ENCODE measurements at places on chromosomes 13 and 19. TPM values are rescaled to one million over a fixed set of nuclear protein-coding genes. Genes with fewer than 3 reads are reported as not detected.

SIAH3 gene
- 0.09 TPM for polyA plus RNA-seq

LRRC63 gene
- 0.13 TPM for polyA plus RNA-seq

GRIN2D gene
- 2.0 TPM for polyA plus RNA-seq

RSPH6A gene
- not detected for polyA plus RNA-seq

RASAL3 gene
- 0.99 TPM for polyA plus RNA-seq

NANOS3 gene
- 0.57 TPM for polyA plus RNA-seq

RASGRP4 gene
- polyA plus RNA-seq, result 2.4 TPM

SRRM5 gene
- polyA plus RNA-seq, result 0.13 TPM

KIR3DL1 gene
- polyA plus RNA-seq, result not detected

- peak; percentile 40 for DNase-seq
These were observed 156.4 kb upstream of the FREM2 start for GRCh38 chr13:38530492-38530891.

DNA sequence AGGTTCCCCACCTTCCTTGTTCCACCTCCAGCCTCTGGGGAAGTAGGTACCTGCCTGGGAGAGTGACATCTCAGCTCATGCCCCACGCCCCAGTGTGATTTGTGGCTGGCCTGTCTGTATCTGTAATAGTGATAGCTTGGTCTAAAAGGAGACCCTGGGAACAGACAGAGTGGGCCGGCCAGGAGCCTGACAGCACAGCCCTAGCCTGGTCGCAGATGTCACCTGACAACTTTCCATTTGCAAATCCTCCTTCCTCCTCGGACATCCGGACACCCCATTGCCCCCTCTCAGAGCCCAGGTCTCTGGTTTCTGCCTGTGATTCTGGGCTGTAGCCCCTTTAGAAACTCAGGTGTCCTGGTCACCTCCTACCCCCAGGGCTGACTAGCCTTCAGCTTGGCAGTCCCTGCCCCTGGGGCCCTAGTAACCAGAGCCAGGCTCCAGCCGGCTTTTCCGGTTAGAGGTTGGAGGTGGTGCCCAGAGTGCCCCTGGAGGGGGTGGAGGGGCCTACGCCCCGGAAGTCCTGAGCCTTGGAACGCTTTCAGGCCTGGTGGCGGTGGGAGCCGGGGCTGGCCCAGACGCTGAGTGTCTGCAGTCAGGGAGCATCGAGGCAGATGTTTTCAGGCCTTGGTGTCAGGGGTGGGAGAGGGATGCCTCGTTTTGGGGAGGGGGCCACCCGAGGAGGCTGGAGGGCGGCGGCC is 6.5 kb downstream of the LRRC8E start:
- DNase-seq, result no peak

GRCh38 chr19:48365602-48366001 is 1.4 kb downstream of the SYNGR4 start:
- DNase-seq, result no peak

DNA sequence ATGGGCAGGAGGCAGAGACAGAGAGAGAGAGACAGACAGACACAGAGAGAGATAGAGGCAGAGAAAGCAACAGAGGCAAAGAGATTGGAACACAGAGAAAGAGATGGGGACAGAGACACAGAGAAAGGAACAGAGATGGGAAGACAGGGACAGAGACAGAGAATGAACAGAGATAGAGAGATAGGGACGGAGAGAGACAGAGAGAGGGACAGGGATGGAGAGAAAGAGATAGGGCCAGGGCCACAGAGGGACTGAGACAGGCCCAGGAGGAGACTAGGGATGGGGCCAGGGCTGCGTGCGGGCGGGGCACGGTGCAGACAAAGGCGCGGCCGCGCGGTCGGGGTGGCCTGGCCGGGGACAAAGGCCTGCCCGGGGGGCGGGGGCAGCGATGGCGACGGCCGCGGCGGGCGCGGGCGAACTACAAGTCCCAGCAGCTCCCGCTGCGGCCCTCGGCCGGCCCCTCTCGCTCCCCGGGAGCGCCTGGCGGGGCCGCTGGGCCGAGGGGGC is at the start of gene ZNF358:
Gene ZNF358, plus strand, starts transcription at position 459 of the 507 bp plus-strand sequence. CDS start 3,140 bp downstream, outside the sequence.
- peak; percentile 83 for DNase-seq

GRCh38 chr19:50252111-50252886 is 48.9 kb downstream of the MYH14 start:
- DNase-seq, result no peak

- no peak for DNase-seq
These were observed 583.7 kb upstream of the SPRY2 start for GRCh38 chr13:80924596-80924995.

DNA sequence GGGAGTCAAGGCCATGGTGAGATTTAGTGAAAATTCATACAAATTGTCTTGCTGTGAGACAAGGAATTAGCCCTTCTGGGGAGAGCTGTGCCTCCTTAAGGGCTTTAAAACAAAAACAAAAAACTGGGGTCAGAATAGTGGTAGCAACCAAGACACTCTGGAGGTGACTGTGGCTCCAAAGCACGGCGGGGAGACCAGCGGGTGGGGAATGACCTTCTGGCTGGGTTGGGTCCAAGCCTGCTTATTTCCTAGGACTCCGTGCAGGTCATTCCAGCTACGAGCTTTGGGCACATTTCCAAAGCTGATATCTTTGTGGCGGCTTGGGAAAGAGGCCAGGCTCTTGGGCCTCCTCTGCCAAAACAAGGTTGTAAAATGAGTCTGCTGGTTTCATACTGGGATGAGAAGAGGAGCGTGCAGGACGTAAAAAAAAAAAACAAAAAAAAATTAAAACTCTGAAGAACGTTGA is 348.3 kb downstream of the UQCRFS1 start:
- peak; percentile 7 for DNase-seq

DNA sequence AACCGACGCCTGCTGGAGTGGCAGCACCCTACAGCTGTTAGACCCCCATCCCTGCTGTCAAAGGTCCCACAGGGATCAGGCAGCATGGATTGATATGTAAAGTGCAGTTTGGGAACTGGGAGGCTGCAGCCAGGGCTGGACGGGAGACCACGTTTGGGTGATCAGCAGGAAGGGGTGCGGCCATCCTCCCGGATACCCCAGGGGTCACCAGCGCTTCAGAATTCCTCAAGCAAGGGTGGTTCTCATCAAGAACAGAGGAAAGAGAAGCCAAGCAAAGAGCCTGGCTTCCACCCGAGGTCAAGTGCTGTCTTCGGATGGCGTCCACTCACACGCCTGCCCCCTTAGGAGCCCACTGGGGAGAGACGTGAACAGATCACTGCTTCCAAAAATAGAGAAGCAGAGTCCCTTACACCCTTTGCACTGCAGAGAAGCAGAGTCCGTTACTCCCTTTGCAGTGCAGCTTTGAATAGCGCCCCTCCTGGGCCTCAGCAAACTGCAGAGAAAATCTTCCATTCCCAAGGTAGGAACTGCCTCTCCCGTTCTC is 35.5 kb downstream of the DHRS12 start:
- DNase-seq, result no peak

DNA sequence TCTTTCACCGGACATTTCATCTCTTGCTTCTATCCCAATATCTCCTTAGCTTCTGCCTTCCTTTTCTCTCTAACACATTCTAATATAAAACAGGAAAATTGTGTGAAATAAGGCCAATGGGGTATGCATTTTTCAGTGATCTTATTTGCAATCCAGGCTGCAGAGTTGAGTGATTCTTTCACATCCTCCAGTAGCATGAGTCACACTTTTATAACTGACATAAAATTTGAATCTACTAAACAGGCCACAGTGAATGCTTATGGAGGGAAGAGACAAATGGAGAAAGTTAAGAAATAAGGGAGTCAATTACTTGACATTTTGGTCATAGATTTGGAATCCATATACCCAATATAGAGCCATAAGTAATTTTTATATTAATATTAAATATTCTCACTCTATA is 1037.0 kb upstream of the SPRY2 start:
- DNase-seq, result no peak

DNA sequence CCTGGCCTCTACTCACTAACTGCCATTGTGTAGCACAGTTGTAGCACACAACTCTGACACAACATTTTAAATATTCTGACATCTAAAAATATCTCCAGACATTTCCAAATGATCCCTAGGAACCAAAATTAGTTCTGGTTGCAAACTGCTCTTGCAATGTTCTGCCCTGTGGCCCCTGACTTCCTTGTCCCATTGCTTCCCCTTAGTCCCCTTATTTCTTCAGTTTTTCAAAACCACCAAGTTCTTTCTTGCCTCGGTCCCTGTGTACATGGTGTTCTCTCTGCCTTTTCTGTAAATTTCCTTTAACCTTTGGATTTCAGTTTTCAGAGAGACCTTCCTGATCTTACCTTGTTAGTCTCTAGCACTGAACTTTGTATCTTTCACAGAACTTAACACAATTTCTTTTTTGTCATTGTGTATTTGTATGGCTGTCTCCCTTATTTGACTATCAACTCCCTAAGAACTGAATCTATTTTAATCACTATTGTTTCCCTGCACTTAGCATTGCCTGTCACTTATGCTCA is 87.6 kb upstream of the MLNR start:
- DNase-seq, result no peak

- DNase-seq, result no peak
These were observed 562 bp downstream of the IQCN start for GRCh38 chr19:18273561-18274218.

GRCh38 chr19:53328967-53329366 is 4.6 kb upstream of the ZNF845 start:
- peak; percentile 47 for DNase-seq

DNA sequence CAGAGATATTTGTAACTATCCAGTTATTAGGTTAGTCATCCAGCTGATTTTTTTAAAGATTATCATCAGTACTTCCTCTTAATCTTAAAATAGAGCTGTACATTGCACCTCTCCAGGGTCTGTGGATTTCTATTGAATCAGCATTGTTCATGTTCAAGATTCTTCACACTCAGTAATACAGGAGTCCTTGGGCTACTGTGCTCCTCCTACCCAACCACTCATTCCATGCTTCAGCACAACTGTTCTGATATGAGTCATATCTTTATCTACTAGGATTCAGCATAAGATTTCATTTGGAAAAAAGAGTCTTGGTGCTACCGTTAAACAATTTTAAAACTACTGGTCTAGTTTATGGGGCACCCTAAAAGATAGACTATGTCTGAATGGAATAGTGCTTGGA is 357.8 kb downstream of the DCT start:
- no peak for DNase-seq

GRCh38 chr19:28501976-28502375 is 711.0 kb downstream of the UQCRFS1 start:
- DNase-seq, result no peak

DNA sequence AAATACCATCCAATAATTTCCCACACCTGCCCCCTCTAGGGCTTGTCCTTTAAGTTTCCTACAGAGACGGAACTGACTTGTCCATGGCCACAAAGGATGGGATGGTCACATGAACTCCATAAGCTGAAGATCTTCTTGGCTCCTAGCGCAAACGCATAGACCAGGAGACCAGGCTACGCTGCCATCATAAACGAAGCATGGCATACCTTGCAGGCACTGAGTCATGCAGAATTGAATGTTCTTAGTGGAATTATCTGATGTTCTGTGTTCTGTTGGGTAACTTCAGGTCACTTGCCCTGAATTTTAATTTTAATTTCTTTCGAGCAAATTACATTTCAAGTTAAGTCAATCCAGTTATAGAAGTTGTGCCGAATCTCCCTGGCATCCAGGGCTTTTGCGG is 96.4 kb upstream of the STARD13 start:
- no peak for DNase-seq

GRCh38 chr19:14843578-14843977 is 5.1 kb downstream of the OR7A10 start:
- DNase-seq, result peak; percentile 6

DNA sequence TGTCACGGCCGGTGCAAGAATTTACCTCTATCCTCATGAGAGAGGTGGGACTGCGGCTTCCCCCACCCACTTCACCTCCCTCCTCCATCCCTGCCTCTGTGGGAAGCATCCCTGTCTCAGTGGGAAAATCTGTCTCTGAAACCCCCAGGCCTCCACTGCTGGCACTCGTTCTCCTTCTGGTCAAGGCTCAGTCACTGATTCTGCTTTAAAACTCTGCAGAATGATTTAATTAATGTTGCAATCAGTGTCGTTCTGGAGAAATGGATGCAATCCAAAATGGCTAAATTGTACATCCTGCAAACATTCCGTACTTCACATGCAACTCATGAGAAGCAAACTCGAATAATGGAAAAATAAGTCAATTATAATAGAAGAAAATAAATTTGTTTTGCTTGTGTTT is 5.6 kb downstream of the RASL11A start:
- no peak for DNase-seq

DNA sequence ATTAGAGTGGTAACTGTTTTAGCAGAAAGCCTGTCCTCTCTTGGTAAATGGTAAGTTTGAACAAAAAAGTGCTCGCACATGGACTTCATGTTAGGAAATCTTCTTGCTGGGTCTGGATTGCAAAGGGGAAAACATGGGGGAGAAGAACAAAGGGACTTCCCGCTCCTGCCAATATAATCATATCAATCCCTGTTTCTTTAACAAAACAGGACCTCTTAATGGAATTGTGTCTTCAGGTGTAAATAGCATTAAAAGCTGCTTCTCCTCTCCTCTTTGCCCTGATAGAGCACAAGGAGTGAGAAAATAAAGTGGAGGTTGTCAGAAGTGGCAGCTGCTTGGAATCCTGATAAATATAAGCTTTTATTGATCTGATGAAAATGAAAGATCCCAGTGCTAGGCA is 20.4 kb upstream of the ZNF536 start:
- no peak for DNase-seq

GRCh38 chr13:74921326-74921725 is 560.6 kb downstream of the TBC1D4 start:
- no peak for DNase-seq

DNA sequence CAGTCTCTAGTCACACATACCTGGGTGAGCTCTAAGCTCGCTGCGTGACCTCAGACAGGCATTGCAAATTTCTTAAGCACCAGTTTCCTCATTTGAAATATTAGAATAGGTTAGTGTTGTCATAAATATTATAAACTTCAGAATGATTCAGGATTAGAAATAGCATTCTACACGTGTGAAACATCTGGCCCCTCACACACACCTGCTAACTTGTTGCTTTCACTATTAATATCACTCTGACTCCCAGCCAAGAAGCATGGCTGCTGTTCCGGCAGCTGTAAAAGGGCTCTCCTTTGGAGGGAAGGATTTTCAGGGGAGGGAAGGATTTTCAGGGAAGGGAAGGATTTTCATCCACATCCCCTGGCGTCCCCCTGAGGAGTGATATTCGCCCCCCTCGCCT is 161.3 kb upstream of the GPR12 start:
- no peak for DNase-seq

- DNase-seq, result no peak
These were observed 245.4 kb upstream of the SPRY2 start for GRCh38 chr13:80586356-80586755.

Data from muscle of back (tissue), 13 donors.